KBM-7 (cell line): ENCODE measurements at places on chromosomes 1 and 21.

- DNase-seq = peak; percentile 66
Measured at GRCh38 chr1:245054507-245055270, 100.1 kb upstream of the KIF26B start.

DNA sequence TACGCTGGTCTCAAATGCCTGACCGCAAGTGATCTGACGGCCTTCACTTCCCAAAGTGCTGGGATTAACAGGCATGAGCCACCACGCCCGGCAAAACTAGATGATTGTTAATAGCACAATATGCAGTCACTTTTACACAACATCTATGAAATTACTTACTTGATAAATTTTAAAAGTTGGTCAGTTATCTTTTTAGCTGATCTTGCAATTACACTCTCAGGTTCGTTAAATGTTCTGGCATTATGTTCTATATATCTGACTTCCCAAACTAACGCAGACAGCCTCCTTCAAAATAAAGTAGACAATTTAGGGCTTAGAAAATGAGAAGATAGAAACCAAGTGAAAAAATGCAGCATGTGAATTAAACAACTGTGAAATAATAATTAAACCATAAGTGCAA is 31.8 kb upstream of the PSMG1 start:
- DNase-seq = no peak

DNA sequence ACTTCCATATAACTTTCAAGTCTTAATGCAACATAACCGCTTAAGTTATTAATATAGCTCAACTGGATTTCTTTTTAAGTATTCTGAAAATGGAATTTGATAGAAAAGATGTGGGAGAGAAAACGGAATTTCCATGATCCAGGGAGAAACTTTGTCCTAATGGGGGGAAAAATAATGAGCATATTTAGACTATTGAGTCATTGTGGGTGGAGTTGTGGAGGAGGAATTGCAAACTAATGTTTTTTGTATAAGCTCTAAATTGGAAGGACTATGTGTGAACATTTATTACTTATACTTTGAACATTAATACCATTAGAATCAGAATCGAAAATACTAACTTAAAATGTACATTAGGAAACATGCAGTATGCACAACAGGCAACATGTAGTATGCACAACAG is 159.9 kb upstream of the NEGR1 start:
- no peak for DNase-seq

- DNase-seq = peak; percentile 65
Measured at GRCh38 chr1:50508040-50508586, 84.9 kb upstream of the DMRTA2 start.

DNA sequence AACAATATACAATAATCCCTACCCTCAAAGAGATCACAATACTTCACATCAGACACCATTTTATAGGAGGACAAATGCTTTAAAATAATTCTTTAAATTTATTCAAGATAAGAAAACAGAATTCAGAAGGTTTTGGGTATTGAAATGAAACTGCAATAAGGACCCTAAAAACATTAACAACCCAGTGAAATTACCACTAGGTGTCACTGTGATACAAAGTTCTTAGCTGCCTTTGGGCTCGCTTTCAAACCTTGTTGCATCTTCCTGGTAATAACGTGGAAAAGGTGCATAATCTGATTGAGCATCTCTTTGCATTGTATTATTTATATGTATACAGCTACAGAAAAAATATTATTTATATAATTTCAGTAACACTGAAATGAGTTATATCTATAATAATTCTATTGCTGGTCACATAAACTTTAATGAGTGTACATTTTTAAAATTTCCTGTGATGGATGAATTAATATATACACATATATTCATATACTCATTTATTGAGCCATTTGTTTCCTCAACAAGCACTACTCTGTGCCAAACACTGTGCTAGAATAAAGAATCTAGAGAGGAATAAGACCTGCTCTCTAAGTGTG is 185.2 kb downstream of the FAF1 start:
- DNase-seq = peak; percentile 68

DNA sequence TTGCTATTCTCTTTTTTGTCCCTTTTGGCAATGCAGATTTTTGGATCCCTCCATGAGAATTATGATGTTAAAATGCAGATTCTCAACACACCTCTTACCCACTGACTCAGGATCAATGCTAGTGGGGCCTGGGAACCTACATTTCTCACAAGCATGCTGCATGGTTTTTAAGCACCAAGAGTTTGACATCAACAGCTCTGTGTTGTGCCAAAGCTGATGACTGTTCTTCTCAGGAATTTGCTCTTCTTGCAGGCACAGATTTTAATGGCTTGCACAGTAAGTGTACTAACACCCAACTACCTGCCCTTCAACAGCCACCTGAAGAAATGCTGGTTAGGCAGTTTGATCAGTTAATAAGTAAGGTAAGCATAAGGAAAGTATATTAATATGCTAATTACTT is 468.7 kb downstream of the PTBP2 start:
- DNase-seq = no peak

DNA sequence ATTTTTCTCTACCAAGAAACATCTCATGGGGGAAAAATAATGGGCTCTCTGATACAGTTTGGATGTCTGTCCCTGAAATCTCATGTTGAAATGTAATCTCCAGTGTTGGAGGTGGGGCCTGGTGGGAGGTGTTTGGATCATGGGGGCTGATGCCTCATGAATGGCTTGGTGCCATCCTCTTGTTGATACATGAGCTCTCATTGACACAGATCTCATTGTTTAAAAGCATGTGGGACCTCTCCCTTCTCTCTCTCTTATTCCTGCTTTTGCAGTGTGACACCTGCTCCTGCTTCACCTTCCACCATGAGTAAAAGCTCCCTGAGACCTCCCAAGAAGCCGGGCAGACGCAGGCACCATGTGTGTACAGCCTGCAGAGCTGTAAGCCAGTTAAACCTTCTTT is 332.5 kb upstream of the NRIP1 start:
- DNase-seq = no peak
